ENCODE measurements at places on chromosomes 16 and 17.

DNA sequence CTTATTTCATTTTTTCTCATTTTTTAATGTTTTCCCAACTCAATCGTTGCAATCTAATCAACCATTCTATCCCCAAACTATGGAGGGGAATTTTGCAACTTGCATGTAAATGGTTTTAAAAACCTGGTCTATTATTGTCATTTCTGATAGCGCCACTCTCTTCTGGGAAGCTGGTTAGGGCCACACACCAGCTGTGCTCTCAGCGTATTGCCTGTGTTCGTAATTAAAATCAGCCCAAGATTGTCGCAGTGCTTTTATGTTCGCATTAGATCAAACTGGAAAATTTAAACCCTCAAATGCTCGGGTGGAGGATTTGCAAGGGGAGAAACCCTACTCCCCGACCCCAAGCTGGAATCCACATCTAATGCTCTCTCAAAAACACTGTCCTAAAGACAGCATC, 123.5 kb upstream of the CACNG5 start:
- no peaks in the 10 kb centered on the region for H3K27me3 ChIP-seq
- no peak overlapping the region for H3K27ac ChIP-seq
- DNase-seq: no peak
- no peaks in the 10 kb centered on the region for H3K36me3 ChIP-seq
- H3K4me3 ChIP-seq: no peak overlapping the region

DNA sequence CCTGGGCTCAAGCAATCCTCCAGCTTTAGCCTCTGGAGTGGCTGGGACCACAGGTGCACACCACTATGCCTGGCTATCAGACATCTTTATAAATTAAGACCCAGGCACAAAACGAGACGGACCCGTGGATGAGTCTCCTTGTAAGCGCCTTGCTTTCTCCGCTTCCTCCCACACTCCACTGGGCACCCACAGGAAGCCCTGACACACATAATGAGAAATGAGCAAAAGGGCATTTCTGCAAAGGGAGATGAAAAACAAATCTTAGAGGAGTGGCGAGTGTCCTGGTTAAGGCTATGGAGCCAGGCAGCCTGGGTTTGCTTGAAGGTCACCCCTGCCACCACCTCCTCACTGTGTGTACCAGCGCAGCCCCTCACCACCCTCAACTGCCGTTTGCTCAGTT, 56.3 kb downstream of the XYLT1 start:
- no peak overlapping the region for H3K4me3 ChIP-seq
- H3K36me3 ChIP-seq: peaks cover 7% of the 10 kb centered on the region
- no peaks in the 10 kb centered on the region for H3K4me1 ChIP-seq
- no peak overlapping the region for H3K27ac ChIP-seq
- no peak for DNase-seq

DNA sequence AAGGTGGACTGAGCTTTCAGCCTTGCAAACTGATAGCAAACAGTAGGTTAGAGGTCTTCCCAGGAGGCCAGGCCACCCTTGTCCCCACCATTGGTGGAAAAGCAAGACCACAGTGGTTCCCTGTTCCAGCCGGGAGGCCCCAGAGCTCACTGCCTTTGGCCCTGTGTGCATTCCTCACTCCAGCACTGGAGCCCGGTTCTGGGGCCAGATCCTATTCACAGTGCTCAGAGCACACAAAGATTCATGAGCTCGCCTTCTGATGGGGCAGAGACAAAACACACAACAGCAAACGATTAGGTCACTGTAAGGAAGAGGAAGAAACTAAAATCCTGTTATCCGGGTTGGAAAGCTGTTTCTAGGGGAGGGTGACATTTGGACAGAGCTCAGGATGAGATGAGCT, 5.6 kb upstream of the PGS1 start:
- H3K4me1 ChIP-seq: peaks cover 13% of the 10 kb centered on the region
- no peak for DNase-seq

- peaks cover 39% of the 10 kb centered on the region for H3K36me3 ChIP-seq
- H3K4me3 ChIP-seq: peak overlapping the region; percentile 2
- peak overlapping the region; percentile 81 for H3K27ac ChIP-seq
- peaks cover 2% of the 10 kb centered on the region for H3K4me1 ChIP-seq
- H3K27me3 ChIP-seq: no peaks in the 10 kb centered on the region
- peak; percentile 73 for DNase-seq
Measured at GRCh38 chr17:48841395-48841831, 10.6 kb downstream of the CALCOCO2 start.

- H3K27ac ChIP-seq: no peak overlapping the region
- H3K27me3 ChIP-seq: no peaks in the 10 kb centered on the region
- DNase-seq: no peak
- no peak overlapping the region for H3K4me3 ChIP-seq
- peaks cover 3% of the 10 kb centered on the region for H3K36me3 ChIP-seq
- no peaks in the 10 kb centered on the region for H3K4me1 ChIP-seq
Measured at GRCh38 chr17:18977021-18977420, 25.1 kb downstream of the SLC5A10 start.

GRCh38 chr17:29977836-29978235, 36.4 kb downstream of the EFCAB5 start:
- no peaks in the 10 kb centered on the region for H3K36me3 ChIP-seq
- DNase-seq: no peak
- no peak overlapping the region for H3K27ac ChIP-seq

DNA sequence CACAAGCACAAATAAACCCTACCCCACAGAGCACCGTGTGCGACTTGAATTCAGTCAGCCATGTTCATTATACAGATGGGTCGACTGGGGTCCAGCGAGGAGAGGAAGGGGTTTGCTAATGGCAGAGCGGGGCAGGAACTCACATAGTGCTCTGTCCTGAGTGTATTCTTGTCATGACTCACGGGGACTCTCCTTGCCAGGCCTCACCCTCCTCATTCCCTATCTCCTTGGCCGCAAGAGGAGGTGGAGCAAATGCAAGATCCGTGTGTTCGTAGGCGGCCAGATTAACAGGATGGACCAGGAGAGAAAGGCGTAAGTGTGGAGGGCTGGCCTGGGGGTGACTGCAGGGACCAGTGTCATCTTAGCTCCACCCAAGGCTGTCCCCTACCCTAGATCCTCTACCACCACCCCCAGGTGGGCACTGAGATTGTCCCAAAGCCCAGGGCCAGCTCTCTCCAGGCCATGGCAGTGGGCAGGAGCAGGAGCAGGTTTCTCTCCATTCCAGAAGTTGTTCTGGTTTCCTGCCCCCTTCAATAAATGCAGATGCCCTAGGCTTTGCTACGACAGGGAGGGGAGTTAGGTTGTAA, 29.4 kb downstream of the SLC12A3 start:
- no peaks in the 10 kb centered on the region for H3K4me1 ChIP-seq
- no peaks in the 10 kb centered on the region for H3K36me3 ChIP-seq
- H3K27ac ChIP-seq: no peak overlapping the region
- H3K27me3 ChIP-seq: no peaks in the 10 kb centered on the region
- H3K4me3 ChIP-seq: no peak overlapping the region

Measured in small intestine (tissue), 16 donors.